ENCODE measurements at places on chromosomes 2 and 18.

DNA sequence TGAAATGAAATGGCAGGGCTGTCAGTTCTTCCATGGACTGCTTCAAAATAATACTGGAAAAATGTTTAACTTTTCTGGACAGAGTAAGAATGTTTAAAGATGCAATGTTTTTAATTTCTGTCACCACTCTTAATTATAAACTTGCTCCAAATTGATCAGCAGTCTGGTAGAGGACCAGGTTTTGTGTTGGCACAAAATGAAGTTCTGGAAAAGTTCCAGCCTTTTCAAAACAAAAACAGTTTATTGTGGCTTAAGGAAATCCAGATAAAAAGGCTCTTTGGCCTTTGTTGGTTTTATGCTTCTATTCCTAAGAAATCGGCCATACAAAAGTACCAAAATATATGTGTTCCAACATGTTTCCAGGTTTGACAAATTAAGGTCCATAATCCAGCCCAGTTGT is 48.8 kb downstream of the PTRHD1 start:
- DNase-seq, result no peak

- no peak for DNase-seq
These were observed 114.2 kb downstream of the SPIRE1 start for GRCh38 chr18:12543697-12544096.

DNA sequence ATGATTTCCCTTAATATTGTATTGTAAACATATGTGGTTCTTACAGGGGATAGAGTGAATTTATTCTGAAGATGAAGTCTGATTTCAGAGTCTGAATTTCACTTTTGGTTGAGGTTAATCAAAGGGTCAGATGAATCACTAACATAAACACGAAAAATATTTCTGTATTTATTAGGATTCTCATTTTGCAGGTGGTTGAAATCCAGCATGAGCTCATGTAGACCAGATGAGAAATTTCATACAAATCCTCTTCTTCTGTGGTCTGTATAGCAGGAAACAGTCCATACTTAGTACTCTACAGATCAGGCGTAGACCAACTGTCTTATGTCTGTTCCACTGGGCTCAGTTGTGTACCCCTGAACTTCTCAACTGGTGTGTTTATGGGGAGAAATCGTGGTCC is 157.8 kb downstream of the BABAM2 start:
- DNase-seq, result no peak

DNA sequence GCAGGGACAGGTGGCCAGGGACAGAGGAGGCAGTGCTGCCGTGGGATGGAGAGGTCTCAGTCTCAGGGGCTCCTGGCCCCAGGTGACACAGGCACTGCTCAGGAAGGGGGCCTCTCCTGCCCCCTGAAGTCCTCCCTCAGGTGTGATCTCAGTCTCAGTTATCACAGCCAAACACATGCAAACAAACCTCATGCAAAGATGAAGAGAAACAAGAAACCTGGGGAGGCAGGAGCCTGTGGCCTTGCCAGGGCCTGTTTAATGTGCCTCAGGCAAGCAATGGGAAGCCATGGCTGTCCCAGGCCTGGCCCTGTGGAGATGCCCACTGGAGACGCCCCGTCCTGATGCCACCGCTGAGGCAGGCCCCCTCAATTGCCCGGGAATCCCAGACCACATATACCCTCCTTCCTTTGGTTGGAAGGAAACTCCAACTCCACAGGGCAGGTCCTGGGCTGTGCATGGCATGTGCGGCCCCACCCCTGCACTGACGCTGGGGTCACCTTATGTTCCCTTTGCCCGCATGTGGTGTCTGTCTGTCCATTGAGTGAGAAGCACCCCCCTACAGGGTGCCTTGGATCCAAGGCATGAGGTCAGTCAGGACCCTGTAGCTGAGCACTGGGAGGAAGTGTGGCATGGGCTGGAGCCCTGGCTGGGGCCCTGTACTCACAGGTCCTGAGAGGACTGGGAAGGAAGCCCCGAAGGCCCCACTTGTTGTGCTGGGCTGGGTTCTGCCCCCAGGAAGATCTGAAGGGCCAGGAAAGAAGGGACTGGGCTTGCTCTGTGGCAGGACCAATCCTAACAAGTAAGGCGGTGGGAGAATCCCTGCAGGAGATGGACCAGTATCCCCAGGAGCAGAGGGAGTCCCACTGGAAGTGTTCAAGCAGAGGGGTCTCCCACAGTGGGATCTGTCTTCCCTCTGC is 68.8 kb upstream of the RAB6C start:
- no peak for DNase-seq

DNA sequence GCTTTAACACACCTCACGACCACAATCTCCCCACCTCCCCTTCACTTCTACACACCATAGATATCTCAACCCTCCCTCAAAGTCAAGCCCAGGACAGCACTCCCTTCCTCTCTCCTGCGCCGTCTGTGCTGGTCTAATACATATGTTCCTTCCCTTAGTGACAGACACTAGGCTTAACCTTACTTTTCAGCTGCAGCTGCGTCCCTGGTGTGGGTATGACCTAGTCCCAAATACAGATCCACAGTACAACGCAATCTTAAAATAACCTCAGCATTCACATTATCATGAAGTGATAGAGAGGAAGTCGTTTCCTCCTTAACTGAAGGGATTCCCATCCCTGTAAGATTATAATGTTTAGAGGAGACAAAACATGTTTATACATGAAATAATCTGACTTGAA is 192.7 kb upstream of the TANK start:
- no peak for DNase-seq

- no peak for DNase-seq
These were observed 149.0 kb downstream of the LAMA3 start for GRCh38 chr18:23838233-23838632.

DNA sequence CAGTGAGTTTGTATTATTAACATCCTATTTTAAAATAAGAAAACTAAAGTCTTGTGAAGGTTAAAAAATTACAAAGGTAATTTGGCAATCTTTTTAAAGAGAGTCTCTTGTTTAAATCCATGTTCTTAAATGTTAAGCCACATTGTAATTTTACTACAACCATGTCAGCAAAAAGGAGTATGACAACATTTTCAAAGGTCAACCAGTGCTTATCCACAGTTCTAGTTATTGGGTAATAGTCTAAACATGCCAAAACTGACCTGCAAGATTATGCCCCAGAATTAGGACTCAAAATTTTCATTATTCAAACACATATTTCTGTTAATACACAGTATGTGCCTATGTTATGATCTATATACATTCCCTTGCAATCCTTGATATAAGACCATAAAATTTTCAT is 1312.6 kb upstream of the CHAC2 start:
- no peak for DNase-seq

DNA sequence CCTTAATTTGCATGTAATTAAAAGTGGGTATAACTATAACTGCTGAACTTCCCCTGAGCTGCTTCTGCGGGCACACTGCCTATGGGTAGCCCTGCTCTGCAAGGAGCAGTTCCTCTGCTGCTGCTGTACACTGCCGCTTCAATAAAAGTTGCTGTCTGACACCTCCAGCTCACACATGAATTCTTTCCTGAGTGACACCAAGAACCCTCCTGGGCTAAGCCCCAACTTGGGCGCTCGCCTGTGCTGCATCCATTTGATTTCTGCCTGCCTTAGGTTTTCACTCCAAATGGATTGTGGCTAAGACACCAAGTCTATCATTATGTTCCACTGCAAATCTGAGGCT is 215.7 kb downstream of the ANAPC1 start:
- no peak for DNase-seq

GRCh38 chr2:97663626-97663961 is 250 bp downstream of the ACTR1B start:
- no peak for DNase-seq

DNA sequence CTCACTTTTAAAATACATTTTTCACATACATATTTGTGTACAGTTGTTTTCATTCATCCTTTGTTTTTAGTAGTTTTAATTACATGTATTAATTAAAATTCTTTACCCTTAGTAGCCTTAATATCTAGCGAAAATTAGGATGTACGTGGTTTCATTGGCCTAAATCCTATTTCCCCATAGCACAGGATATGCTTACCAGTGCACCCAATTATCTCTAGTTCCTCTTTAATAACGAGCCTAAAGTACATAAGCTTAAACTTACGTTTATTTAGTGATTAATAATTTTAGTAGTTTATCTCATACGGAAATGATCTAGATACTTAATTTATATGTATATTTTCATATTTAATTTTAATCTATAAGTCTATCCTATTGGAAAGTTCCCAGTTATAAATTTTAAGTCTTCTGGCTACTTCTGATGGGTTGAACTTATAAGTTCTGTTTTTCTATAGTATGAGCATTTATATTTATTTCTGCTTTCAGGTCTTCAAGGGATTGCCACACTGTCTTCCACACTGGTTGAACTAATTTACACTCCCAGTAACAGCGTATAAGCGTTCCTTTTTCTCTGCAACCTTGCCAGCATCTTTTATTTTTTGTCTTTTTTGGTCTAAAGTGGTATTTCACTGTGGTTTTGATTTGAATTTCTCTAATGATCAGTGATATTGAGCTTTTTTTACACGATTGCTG is 21.4 kb upstream of the RUFY4 start:
- DNase-seq, result no peak

GRCh38 chr2:12828980-12829379 is 112.2 kb downstream of the TRIB2 start:
- DNase-seq, result no peak

GRCh38 chr2:84306361-84306760 is 152.7 kb downstream of the SUCLG1 start:
- DNase-seq, result no peak

DNA sequence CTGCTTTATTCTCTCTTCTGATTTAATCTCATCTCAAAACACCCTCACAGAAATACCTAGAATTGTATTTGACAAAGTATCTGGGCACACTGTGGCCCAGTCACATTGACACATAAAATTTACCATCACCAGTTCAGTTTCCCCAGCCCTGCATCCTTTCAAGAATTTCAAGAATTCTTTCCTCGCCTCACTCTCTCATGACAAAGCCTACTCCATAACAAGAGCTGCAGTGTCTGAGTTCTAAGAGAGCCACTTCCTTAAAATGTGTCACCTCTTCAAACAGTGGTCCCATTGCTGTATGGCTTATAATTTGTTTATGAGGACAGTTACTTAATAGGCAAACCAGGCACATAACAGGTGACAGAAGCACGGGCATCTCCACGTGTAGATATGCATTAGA is 90.9 kb upstream of the STK39 start:
- no peak for DNase-seq

GRCh38 chr18:8744656-8745055 is 39.3 kb downstream of the MTCL1 start:
- DNase-seq, result no peak

GRCh38 chr2:232779934-232780333 is 3.6 kb upstream of the KCNJ13 start:
- DNase-seq, result no peak

DNA sequence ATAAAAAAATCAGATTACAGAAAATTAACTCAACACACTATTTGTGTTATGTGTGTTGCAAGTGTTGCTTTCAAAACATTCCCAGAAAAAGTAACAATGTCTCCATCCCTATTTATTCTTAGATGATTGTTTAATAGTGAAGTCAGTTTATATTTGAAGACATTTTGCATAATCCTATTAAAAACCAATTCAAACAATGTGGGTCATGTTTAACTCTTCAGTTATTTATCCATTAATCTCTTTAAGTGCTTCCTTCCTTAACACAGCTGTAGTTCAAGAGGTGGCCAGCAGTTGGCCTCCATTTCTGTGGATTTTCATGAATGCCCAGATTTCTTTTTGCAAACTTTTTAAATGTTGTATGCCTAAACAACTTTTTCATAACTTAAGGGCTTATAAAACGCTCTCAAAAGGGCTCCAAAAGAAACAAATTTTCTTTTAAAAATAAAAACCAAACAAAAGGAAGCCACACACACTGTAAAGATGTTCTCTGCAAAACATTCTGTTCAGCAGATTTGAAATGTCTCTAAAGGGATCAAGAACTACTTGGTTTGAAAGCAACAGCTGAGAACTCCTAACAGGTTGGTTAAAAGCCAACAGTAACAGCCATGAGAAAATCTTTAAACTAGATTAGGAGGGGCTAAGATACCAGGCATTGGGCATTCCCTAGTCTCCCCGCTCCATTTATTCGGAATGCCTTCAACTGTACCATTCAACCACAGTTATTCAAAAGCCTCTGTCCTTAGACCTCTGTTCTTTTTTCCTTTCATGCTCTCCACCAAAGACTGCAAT is 71.5 kb downstream of the THADA start:
- DNase-seq, result no peak

GRCh38 chr2:134175834-134176233 is 78.0 kb upstream of the MGAT5 start:
- no peak for DNase-seq

GRCh38 chr2:42045848-42046748 is 1.7 kb upstream of the PKDCC start:
- peak; percentile 64 for DNase-seq

DNA sequence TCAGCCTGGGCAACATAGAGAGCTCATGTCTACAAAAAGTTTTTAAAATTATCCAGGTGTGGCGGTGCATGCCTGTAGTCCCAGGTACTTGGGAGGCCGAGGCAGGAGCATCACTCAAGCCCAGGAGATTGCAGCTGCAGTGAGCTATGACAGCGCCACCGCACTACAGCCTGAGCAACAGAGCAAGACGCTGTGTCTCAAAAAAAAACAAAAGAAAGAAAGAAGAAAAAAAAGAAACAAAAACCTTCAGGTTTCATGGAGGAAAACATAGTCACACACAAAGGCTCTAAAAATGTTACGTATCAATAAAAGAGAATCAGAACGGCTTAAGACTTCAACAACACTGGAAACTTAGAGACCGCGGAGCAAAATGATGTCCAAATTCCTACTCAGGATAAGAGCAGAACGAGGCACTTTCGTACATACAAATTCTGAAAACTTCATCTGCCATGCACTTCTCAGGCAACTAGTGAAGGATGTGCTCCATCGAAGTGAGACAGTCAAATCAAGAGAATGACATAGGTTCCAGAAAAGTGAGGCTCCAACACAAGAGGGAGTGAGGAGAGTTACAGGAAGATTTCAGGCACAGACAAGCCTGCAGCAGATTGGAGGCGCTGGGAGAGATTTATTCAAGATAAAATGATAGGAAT is 4.4 kb downstream of the HDLBP start:
- no peak for DNase-seq

DNA sequence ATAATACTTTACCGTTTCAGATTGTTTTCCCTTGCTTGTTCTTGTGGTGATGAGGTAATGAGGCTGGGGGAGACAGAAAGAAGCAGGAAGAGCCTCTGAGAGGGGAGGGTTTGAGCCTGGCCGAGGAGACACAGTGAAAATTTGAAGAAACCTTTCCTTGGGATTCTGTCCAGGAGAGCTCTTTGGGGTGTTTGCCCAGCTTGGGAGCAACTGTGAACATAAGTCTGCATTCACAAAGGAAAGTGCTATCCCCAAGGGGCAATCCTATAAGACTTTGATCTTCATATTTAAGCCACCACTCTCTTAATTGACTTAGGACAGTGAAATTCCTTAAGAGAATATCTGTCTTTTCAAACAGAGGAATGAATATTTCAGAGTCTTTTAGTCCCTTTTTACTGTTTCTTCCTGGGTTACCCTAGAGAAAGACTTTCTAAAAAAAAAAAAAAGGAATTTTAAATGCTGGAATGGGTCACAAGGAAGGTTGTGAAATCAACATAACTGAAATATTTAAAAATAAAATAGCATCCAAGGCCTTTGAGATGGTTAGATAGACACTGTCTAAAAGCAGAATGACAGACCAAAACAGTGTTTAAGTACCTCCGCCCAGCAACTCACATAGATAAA is 52.5 kb upstream of the STAM2 start:
- DNase-seq, result no peak
